ENCODE measurements at places on chromosomes 5 and 9. TPM values are rescaled to one million over a fixed set of nuclear protein-coding genes. Genes with fewer than 3 reads are reported as not detected.

DNA sequence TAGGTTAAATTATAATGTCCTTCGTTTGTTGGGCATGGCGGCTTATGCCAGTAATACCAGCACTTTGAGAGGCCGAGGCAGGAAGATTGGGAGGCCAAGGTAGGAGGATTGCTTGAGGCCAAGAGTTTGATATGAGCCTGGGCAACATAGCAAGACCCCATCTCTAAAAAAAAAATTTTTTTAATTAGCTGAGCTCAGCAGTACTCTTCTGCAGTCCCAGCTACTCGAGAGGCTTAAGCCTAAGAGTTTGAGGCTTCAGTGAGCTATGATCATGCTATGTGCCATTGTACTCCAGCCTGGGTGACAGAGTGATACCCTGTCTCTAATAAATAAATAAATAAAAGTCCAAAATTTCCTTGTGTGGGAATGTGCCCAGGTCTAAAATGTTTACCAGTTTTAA lies 9.1 kb upstream of the MSANTD3 start:
- DNase-seq = no peak

DNA sequence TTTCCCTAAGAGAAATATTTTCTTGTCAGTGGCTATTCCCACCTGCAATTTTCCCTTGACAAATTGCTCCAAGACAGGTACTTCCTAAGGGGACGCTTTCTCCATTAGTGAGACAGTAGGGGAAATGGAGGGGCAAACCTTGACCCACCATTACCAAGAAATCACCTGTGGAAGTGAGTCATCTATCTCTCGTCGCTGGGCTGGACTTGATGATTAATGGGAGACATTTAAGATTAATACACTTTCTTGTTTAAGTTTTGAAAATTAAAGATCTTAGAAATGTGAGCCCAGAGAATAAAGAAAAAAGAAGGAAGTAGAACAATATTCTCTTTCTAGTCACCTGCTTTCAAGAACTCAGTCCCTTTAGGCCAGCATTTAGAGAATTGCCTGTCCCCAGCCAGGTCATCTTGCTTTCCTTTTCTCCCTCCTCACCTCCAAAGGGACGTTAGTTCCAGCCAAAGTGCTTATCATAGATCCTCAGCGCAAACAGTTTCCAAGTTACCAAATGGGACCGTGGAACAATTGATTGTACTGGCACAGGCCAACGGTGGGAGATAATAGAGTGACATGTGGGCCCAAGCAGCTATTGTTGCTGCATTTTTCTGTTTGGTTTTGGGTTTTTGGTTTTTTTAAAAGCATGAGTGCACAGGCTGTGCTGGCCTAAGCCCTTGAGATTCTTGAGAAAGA lies 284.4 kb downstream of the ENC1 start:
- DNase-seq = no peak

Gene SVEP1
- not detected for total RNA-seq

DNA sequence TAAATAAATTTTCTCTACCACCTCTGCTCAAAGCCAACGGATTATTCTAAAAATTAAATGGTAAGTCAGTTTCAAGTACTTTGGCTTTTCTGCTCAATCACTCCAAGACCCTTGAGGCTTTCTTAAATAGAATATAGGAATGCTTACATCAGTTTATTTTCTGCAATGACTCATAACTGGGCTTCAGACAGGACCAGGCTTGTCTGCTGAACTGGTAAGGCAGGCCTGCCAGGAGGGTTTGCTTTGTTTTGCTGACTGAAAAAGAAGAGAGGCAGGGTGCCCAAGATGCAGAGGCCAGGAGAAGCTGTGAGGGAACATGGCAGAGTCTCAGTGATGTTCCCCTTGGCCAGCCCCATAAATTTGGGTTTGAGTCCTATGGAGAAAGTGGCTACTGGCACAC lies 60.3 kb upstream of the EPB41L4A start:
- no peak for DNase-seq

Gene RMI1
- 7.3 TPM for total RNA-seq

DNA sequence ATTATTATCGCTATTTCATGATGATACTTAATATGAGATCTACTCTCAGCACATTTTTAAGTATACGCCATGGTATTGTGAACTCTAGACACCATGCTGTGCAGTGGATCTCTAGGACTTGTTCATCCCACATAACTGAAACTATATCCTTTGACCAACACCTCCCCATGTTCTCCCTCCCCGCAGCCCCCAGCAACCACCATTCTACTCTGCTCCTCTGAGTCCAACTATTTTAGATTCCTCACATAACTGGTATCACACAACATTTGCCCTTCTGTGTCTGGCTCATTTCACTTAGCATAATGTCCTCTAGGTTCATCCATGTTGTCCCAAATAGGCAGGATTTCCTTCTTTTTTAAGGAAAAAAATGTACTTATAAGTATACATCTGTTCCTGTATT lies 6.6 kb upstream of the TBC1D2 start:
- no peak for DNase-seq

Gene SH3RF2
- not detected for total RNA-seq

- DNase-seq = no peak
Observed at GRCh38 chr5:137734331-137734730, 1.6 kb downstream of the KLHL3 start.

DNA sequence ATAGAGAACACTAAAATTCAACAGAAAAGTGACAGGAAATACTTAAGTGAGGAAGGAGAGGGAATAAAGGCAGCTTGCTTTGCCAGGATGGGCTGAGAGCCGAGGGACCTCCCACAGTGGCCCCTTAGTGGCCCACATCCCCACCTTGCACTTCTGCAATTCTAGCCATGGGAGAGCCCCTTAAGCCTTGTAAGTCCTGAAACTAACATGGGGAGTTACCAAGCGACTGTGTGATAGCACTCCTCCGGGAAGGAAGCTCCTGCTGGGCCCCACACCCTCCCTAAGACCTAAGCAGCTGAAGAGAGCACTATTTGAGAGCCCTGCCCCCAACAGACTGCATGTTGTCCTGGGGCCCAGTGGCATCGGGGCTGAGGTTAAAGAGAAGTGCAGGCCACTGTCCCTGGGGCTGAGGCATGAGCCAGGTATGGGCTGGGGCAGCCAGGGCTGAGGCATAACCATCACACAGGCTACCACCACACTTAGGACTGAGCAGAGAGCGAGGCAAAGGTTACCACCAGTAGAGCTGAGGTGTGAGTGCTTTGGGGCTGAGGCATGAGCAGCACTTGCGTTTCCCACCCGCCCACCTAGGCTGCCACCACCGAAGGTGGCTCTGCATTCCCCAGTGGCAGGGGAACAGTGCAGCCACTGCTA lies 301.8 kb upstream of the TRPC7 start:
- DNase-seq = no peak

GRCh38 chr9:135864447-135865049 lies 42.8 kb downstream of the CAMSAP1 start:
- DNase-seq = peak; percentile 63

DNA sequence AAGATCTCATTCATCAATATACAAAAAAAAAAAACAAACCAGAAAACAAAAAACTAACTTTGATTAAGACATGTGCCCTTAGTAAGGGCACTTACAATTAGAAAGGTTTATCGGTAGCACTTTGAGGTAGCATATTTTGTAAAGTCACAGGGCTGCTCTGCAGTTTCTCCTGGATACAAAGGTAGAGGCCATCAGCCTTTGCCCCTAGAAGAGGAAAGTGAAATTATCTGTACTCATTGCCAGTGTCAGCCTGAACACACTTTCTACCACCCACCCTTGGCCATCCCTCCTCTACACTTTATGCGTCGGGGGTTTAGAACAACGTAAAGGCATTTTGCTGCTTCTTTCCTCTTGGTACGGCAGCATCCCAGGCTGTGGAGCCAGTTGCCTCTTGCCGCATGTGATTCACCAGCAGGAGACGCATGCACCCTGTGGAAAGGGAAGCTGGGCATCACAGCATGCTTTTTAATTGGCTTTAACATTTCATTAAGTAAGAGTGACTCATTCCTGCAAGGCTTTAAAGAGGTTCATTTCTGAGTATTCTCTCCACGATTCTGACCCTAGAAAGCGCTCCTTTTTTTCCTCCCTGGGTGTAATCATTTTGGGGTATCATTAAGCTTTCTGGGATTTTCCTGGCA lies 84.6 kb downstream of the CEMIP2 start:
- DNase-seq = no peak

GRCh38 chr9:112921549-112921948 lies 30.9 kb upstream of the SLC46A2 start:
- no peak for DNase-seq

- DNase-seq = no peak
Observed at GRCh38 chr9:6150483-6150882, 65.1 kb upstream of the IL33 start.

Gene ACOT12
- 0.41 TPM for total RNA-seq

GRCh38 chr5:172835994-172836356 lies 1.9 kb downstream of the ERGIC1 start:
- no peak for DNase-seq

- no peak for DNase-seq
Observed at GRCh38 chr9:11872471-11872870, 820.7 kb upstream of the TYRP1 start.

DNA sequence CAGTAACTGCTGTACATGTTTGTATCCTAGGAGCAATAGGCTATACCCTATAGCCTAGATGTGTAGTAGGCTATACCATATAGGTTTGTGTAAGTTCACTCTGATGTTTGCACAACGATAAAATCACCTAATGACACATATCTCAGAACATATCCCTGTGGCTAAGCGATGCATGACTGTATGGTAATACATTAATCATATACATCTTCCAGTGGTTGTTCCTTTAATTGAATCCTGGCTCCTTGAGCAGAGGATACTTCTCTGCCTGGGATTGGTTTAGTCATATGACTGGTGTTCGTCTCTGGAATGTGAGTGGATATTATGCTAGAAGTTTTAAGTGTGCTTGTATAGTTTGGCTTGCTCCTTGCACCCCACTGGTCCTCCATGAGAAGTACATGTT lies 425.8 kb downstream of the MAN2A1 start:
- no peak for DNase-seq

Gene LPAR1
- not detected for total RNA-seq

GRCh38 chr9:35035851-35036701 lies 36.3 kb downstream of the VCP start:
- peak; percentile 36 for DNase-seq

- DNase-seq = no peak
Observed at GRCh38 chr5:61051267-61051666, 106.3 kb downstream of the NDUFAF2 start.
